ENCODE measurements at places on chromosomes 7 and 10. TPM values are rescaled to one million over a fixed set of nuclear protein-coding genes. Genes with fewer than 3 reads are reported as not detected.

DNA sequence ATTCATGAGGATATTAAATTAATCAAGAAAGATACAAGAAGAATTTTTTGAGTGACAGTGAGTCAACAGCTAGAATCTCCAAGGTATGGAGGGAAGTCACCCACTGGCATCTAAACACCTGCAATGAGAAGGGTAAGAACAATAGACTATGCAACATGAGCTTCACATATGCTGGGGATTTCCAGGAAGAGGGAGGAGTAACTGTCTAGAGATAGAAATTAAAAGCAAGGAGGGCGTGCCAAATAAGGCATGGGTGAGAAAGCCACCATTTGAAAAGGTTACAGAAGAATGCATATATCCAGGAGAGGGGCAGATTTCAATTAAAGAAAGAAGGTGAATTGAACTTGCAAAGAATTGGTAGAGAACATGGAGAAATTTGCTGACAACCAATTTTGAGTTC lies 365.7 kb downstream of the GPR37 start:
- DNase-seq: no peak

DNA sequence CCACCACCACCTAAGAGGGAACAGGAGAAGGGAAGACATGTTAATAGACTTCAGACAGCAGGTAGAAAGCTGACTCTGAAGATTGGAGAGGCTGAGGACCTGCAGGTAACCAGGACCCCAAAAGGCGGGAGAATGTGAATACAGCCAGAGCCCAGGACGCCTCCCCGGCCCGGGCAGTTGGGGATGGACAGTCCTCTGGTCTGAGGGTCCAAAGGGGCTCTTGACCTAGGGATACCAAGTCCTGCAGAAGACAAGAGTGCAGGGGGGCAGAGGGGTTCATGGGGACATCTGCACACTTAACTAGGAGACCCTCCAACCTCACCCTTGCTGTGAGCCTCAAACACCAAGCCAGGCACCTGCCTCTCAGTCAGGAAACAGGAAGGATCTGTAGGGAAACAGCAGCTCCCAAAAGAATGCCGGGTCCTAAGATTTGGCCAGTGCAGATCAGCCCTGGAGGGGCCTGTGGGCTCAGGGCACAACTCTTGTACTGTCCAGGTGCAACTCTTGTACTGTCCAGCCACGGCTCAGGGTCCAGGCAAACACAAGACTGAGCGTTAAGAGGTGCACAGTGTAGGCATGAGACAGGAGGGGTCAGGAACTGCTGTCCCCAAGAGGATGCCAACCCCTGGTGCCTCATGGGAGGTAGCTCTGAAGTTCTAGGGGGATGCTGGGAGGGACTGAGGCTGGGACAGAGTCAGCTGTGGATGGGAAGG lies 2.3 kb upstream of the STK32C start:
- DNase-seq: no peak

GRCh38 chr10:8321990-8322389 lies 267.5 kb downstream of the GATA3 start:
- DNase-seq: no peak

GRCh38 chr10:72889391-72889831 lies 4.1 kb upstream of the OIT3 start:
- peak; percentile 47 for DNase-seq

DNA sequence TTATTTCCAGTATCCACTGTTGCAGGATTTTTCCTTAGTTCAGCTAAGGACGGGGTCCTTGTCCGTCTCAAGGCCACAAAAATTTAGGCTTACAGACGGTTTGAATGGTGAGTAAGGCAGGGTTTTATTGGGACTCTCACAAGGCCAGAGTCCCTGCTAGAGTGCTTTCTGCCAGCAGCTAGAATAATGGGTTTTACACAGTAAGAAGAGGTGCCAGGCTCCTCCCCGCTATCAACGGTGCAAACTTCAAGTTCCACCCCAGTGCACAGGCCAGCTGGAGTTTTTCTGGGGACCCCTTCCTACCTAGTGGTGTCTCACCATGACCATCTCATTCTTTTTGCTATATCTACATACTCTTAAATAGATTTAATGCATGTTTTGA lies 198.5 kb upstream of the KCTD7 start:
- DNase-seq: no peak

GRCh38 chr7:104161244-104161643 lies 46.6 kb downstream of the ORC5 start:
- no peak for DNase-seq

The HHEX gene
- 18.6 TPM for polyA plus RNA-seq

The CLEC2L gene
- polyA plus RNA-seq: 0.03 TPM

The SPDYE1 gene
- polyA plus RNA-seq: not detected

DNA sequence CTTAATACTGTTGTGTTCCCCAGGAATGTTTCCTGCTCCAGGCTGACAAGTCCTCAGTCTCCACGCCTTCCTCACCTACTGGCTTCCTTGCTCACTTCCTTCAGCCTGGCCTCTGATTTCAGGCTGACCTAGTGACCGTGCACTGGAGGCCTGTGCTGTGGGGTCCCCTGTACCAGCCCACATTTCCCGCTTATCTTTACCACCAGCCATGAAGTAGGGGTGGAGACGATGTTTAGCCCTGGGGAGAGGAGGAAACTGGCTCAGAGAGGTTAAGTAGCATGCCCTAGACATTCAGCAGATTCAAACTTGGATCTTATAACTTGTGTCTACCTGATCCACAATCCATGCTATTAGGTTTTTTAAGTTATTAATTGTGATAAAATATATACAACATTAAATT lies 4.8 kb upstream of the ZNF488 start:
- DNase-seq: peak; percentile 6

DNA sequence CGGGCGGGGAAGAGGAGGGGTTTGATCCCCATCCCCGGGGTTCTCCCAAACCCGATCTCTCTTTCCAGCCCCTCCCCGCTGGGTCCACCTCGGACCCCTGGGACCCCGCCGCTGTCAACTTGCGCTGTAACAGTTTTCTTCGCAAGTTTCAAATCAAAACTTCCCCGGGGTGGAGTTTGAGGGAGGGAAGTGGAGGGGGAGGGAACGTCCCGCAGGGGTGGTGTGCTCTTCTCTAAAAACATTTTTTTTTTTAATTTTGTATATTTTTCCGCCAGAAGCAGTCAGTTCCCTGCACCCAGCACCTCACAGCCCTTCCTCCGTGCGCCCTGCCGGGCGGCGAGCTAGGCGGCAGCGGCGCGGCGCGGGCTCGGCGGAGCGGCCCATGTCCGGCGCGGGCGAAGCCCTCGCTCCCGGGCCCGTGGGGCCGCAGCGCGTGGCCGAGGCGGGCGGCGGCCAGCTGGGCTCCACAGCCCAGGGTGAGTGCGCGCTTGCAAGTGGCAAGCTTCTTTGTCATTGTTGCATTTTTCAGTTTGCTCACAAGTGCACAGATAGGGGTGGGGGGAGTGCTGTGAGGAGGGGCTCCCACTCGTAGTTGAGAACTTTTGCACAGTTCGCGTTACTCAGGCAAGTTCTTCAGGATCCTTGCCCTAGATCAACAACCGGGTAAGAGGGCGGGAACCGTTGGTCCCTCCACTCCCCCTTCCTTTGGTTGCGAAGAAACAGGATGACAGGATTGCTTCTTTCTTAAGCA lies 933 bp downstream of the MDFIC start:
- DNase-seq: peak; percentile 90

The OR9A2 gene
- not detected for polyA plus RNA-seq

DNA sequence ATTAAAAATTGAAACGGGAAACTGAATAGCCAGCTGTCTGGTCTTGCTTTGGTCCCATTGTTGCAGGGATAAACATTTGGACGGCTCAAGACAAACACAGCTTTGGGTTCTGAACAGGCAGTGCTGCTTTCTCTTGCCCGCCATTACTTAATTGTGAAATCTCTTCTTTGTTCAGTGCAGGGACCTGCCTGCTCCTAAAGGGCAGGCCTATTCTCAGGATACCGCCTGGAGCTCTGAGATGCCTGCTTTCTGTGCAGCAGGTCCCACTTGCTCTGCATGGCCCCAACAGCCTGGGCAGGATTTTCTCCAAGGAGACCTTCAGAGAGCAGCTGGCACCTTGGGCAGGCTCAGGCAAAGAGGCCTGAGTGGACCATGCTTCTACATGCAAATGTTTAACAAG lies 237.6 kb downstream of the KCNMA1 start:
- no peak for DNase-seq

GRCh38 chr7:37285706-37286453 lies 162.8 kb downstream of the ELMO1 start:
- no peak for DNase-seq

The SYT15 gene
- polyA plus RNA-seq: 3.8 TPM

GRCh38 chr7:112162142-112162766 lies 43.9 kb downstream of the DOCK4 start:
- peak; percentile 84 for DNase-seq

DNA sequence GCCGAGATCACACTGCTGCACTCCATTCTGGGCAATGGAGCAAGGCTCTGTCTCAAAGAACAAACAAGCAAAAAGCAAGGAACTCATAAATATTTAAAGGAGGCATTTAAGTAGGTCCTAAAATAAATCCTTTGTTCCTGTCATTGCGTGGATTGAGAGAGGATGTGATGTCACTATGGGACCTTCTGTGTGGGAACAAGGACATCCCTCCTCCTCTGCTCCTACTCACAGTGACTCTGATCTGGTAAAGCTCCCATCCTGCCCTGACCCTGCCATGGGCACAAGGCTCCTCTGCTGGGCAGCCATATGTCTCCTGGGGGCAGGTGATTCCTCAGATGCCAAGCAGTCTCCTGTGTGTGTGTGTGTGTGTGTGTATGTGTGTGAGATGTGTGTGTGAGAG lies 74.1 kb upstream of the PRSS58 start:
- no peak for DNase-seq

The CHN2 gene
- 3.2 TPM for polyA plus RNA-seq

DNA sequence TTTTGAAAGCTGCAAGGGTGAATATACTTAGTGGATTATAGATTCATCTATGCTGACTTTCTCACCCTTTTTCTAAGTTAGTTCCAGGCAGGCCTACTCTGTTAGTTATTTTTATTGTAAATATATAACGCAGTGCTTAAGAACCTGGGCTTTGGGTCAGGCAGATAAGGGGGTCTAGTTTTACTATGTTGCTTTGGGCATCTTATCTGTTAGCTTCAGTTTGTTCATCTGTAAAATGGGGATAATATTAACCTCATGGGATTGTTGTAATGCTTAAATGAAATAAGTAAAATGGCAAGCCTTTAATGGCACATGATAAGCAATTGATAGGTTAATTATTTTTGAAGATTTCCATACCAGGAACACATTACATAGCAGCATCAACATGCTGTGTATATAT lies 79.5 kb downstream of the ST7 start:
- no peak for DNase-seq

The TUBAL3 gene
- 0.06 TPM for polyA plus RNA-seq

DNA sequence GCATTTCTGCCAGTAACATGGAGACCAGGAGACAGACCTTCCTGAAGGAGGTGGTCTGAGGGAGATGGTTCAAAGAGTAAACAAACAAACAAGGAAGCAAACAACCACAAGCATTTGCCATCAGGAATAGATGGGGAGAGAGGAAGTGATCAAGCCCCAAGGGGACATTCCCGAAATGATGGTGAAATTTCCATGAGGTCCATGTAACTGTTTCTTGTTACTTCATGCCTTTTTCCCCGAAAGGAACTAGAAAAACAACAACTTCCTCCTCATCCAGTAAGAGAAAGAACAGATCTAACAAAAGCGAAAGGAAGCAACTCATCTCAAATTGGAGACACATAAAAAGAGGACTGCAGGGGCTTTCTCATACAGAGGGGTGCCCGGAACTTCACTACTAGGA lies 152.5 kb upstream of the ZNF32 start:
- no peak for DNase-seq

DNA sequence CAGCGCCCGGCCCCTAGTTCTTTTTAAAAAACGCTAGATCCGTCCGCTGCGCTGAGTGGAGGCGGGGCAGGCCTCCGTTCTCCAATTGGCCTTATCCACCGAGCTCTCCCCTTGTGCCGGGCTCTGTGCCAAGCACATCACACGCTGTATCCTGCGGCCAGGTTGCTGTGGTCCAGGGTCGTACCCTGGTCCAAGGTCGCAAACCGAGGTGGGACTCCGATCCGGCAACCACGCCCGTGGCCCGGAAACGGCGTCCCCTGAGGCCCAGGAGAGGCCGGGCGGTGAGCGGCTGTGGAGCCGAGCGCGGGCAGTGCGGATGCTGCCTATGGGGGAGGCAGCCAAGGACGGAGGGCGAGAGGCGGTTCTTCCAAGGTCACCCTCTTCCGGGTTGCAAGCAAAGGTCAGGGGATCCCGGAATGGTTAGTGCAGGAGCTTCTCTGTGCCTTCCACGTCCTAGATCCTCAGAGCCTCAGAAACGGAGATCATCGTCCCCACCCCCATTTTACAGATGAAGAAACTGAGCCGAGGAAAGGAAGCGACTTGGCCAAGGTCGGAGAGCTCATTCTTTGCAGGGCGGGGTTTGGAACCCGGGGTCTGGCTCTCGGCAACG lies 72.4 kb upstream of the LRRC4 start:
- peak; percentile 34 for DNase-seq

DNA sequence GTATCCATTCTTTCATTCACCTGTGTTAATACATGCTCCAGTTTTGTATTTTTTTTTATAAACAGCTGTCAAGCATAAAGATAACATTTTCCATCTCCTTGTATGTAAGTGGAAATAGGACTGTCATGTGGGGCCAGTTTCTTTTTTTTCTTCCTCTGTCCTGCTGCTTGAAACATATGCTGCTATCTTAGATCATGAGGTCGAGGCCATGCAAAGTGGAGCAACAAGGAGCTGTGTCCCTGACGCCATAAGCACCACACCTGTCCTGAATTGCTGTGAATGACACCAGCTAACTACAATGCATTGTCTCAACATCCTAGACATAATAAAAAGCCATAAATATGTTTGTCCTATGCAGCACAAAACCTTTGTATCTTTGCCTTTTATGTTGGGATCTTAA lies 37.7 kb upstream of the SLC26A4 start:
- no peak for DNase-seq

The TUBB8 gene
- polyA plus RNA-seq: 0.27 TPM

GRCh38 chr10:35752469-35753461 lies 110.7 kb upstream of the FZD8 start:
- DNase-seq: no peak

GRCh38 chr7:124120911-124121310 lies 88.0 kb upstream of the TMEM229A start:
- no peak for DNase-seq

- DNase-seq: no peak
These were observed 330.7 kb downstream of the CDC14C start for GRCh38 chr7:49255054-49255453.

DNA sequence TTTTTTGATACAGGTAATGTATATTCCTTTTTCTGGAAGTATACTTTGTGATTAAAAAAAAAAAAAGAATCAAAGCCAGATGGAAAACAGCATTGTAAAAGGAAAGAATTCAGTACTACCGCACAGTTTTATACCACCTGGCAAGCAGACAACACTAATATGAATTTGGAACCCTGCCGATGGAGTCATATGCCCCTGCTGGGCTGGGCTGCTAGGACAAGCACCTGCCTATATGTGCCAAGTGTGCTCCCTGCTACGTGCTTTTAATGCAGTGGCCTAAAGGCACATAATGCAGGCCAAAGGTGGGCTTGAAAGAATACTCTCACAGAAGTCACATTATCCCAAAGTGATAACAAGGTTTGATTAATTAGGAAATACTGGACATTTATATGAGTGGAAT lies 29.8 kb upstream of the WAC start:
- no peak for DNase-seq
